ENCODE measurements at places on chromosomes 12 and 14.

DNA sequence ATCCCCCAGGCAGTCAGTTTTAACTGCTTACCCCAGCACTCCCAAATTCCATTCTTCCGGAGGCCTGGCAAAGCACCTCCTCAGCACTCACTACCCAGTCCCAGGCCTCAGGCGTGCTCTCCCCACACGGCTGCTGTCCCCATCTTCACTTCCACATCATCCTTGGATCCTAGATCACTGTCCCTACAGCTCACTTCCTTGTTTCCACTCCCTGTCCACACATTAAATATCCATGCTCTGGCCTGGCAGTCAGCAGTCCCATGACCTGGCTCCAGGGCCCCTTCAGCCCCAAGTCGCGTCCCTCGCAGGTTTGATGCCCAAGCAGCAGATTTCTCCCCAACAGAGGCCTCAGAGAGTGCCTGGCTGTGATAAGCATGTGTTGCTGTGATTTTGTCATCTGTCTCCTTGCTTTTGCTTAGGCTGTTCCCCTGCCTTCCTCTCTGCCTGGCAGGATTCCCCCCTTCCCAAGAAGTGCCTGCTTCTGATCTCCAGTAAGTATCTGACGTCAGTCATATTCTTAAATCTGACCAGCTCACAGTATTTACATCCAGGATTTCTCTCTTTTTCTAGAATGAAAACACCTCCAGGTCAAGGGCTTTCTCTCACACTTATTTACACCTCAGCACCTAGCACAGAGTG, 241.7 kb downstream of the ZFP36L1 start:
- DNase-seq: no peak

- no peak for DNase-seq
These were observed 28.6 kb downstream of the DUSP6 start for GRCh38 chr12:89323568-89324218.

GRCh38 chr14:89432226-89432625, 15.2 kb upstream of the FOXN3 start:
- no peak for DNase-seq

- no peak for DNase-seq
These were observed 160.2 kb upstream of the LMNTD1 start for GRCh38 chr12:25713264-25713663.

GRCh38 chr14:88130057-88130432, 125.1 kb downstream of the GPR65 start:
- no peak for DNase-seq

- DNase-seq: no peak
These were observed 9.7 kb upstream of the UBC start for GRCh38 chr12:124923905-124924734.

DNA sequence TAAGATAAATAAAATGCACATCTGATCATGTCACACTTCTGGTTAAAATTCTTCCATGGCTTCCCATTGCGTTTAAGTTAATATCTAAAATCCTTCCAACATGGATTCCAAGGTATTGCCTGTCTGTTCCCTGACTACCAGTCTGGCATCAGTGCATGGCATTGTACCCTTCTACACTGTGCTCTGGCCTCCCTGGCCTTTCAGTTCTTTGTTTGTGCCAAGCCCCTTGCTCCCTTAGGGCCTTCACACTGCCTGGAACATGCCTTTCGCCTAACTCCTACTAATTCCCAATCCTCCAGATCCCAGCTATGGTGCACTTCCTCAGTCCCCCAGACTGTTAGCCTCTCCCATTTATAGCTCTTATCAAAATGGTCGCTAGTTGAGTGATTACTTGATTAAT, 6.3 kb downstream of the CIPC start:
- no peak for DNase-seq

DNA sequence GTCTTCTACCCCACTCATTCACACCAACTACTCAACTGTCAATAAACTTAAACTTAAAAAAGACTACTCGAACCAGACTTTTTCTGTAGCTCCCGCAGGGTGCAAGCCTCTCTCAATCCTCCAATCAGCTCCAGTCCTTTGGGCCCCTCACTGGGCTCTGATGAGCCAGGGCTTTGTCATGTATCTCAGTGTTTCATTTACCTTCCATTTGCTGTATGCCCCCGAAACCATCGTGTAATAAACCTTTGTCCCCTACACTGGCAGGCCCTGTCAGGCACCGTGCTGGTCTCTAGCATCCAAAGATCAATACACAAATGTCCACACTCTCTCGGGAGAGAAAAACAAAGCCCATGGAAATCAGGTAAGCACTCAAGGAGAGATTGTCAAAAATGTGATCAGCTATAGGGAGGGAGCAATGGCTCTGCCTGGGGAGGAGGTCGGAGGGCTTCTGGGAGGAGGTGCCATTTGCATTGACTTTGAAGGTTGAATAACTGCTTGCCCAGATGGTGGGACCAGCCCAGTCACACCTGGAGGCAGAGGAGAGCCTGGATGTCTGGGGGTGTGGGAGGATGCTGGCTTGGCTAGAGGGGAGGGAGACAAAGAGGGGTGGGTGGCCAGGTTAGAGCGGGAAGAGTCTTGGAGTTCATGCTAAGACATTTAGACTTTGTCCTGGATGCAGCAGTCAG, 42.1 kb upstream of the DICER1 start:
- DNase-seq: no peak

GRCh38 chr14:72549026-72549425, 344.9 kb downstream of the DPF3 start:
- no peak for DNase-seq

DNA sequence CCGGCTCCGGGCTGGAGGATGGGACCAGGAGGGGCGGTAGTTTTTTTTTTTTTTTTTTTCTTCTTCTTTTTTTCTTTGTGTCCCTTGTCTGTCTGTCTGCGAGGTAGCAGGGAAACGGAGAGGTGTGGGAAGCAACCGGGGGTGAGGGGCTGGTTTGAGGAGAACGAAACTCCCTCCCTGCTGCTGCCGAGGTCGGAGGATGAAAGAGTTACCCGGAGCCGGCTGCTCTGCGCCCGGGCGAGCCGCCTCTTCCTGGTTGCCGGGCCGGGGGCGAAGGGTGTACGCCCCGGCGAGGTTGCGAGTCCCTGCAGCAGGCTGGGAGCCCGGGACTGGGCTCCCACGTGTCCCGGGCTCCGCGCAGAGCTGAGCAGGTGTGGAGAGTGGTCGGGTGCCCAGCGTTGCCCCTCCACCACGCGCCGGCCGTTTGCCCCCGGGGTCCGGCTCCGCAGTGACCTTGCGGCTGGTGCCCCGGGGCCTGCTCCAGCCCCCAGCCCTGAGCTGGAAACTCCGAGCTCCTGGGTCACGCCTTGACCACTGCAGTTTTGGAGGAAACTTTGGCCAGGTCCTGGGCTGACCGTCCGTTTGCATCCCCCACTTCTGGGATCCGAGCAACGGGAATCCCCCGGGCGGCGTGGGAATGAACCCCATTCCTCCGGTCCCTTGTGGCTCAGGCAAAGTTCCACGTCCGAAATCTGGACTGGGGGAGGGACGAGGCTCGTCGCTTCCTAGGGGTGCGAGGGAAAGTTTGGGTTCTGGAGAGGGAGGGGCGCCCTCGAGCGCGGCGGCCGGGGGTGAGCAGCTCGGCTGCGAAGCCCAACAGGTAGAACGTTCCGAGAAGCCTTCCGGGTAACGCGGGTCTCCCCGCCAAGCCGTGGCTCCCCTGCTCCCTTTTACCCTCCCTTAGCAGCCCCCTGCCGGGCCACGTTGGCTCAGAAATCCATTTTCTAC, 1.3 kb downstream of the CHST11 start:
- no peak for DNase-seq

- DNase-seq: no peak
These were observed 11.7 kb upstream of the RIN3 start for GRCh38 chr14:92501891-92502351.

- DNase-seq: no peak
These were observed 62.2 kb downstream of the TBX5 start for GRCh38 chr12:114343585-114344302.

- DNase-seq: no peak
These were observed 1.9 kb downstream of the COX16 start for GRCh38 chr14:70357557-70357956.

- DNase-seq: no peak
These were observed 248.5 kb downstream of the PCNX1 start for GRCh38 chr14:71155743-71156142.

GRCh38 chr12:40986001-40986400, 202.1 kb upstream of the PDZRN4 start:
- no peak for DNase-seq

- DNase-seq: no peak
These were observed 77.4 kb downstream of the SCARB1 start for GRCh38 chr12:124786061-124786964.

DNA sequence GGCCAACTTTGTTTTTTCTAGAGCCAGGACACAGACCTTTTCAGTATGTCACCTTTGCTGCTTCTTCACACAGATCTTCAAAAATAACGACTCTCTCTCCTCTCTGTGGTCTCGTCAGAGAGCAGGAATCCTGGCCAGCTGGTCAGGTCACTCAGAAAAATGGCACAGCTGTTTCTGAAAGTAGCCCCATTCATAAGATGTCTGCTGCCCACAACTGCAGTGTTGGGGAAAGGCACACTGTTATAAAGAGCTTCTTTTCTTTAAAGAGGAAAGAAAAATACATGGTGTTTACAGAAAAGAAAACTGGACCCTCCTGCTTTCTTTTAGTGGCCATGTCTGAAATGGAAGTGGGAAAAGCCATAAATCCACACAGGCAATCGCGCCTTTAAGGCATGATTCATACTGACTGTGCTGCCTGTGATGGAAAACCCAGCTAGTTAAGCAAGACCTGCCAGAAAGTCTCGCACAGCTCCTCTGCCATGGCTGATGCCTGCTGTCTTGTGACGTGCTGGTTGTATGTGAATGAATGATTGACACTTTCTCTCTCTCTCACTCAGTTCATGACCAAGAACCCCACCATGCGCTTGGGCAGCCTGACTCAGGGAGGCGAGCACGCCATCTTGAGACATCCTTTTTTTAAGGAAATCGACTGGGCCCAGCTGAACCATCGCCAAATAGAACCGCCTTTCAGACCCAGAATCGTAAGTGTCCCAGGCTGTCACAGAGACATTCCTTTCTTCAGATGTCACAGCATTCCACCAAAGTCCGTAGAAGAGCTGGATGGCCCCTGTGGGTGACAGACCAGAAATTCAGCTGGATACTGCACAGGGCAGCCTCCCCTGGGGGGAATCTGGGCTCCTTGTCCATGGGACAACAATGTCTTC, 147.9 kb upstream of the HIF1A start:
- no peak for DNase-seq

DNA sequence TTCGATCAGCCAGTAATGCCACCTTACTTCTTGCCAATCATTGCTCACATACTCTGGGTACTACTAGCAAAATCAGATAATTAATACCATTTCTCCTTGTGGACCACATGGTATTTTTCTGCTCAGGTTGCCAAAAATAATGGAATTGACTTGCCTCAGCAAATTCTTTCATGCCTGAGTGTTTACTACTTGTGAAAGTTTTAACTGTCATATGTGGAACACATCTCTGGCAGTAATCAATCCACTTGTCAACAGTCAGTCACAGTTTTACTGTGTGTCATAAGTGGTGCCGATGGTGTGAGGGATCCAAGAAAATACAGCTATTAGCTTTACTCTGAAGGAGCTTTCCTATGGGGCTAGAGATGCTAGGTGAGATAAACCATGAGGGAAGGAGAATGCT, 55.3 kb upstream of the ATF1 start:
- no peak for DNase-seq

- no peak for DNase-seq
These were observed 10.6 kb downstream of the GRIP1 start for GRCh38 chr12:66668311-66668710.

DNA sequence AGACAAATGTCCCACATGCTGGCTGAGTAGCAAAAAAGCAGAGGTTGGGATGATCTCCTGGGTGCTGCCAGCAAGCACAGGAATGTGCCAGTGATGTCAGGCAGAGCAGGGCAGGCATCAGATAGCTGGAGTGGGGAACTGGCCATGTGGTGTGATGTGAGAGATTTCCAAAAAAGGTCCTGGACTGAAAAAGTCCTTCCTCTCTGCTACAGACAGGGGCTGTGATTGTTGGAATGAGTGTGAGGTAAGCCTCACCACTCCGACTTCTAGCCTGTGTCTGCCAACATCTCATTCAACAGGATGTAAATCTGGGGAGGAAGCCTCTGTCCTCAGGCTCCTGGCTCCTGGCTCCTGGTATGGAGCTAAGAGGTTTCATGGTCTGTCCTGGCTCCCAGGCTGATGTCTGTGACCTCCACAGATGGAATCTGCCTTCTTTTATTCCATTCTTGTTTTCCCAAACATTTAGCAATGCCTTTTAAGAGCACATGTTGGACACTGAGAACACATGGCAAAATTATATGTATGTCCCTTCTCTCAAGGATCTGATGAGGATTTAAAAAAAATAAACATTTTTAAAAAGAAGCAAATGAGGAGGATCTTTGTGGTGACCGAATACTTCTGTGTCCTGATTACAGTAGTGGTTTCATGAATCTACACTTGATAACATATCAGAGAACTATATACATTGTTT, 50.1 kb upstream of the STK38L start:
- no peak for DNase-seq
